ENCODE measurements at places on chromosomes 7 and 10.

GRCh38 chr10:31000071-31000782, 31.4 kb downstream of the ZNF438 start:
- no peak for DNase-seq

DNA sequence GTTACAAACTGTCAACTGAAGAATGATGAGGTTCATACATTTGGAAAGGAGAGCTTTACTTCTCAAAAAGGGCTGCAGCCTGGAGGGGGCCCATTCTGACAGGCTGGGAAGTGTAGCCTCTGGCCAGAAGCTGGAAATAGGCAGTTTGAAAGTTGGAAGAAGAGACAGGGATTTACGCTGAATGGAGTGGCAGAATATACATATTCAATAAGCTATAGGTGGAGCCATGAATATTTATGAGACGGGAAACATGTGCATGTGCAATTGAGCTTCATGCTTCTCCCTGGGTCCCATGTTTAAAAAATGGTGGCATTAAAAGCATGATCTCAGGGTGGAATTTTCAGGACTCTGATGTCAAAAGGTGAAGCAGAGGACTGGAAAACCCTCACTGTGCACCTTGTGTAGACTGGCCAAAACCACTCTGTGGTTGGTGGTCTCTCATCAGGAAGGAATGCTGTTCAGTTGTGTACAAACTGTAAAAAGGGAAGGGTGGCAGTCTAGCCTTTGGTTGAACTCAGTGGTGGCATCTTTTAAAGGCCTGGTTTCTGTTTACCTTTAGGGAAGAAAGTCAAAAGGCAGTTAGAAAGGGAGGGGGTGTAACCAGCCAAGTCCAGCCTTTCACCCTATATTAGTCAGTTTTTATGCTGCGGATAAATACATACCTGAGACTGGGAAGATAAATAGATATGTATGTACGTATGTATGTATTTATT, 7.2 kb upstream of the ACTR3B start:
- no peak for DNase-seq

- DNase-seq: no peak
Measured at GRCh38 chr10:49299816-49300139, 808 bp downstream of the C10orf71 start.

DNA sequence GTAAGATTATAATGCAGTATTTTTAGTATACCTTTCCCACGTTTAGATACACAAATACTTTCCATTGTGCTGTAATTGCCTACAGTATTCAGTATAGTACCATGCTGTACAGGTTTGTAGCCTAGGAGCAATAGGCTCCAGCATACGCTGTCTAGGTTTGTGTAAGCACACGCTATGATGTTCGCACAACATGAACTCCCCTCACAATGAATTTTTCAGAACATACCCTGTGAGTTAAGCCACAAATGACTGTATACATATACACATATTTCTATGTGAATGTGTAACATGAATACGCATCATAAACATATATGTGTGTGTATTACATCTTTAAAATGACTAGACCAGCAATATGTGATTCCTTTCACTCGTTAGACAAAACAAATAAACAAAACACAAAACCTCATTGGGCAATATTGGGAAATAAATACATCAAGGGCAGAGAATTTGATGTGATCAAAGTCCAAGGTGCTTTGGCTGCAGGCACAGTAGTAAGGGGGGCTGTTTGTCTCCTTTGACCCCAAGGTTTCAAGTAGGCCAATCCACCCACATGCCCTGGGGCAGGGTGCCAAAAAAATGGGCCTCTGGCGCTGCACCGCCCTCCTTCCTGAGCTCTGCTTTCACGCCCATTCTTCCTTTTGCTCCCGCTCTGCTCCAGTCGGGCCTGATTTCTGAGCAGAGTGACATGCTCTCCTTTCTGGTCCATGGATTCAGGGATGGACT, 33.9 kb downstream of the CHN2 start:
- no peak for DNase-seq

- DNase-seq: peak; percentile 15
Measured at GRCh38 chr10:97861097-97861750, 11.6 kb downstream of the GOLGA7B start.

- DNase-seq: peak; percentile 75
Measured at GRCh38 chr10:45418849-45419675, 45.0 kb downstream of the ALOX5 start.

DNA sequence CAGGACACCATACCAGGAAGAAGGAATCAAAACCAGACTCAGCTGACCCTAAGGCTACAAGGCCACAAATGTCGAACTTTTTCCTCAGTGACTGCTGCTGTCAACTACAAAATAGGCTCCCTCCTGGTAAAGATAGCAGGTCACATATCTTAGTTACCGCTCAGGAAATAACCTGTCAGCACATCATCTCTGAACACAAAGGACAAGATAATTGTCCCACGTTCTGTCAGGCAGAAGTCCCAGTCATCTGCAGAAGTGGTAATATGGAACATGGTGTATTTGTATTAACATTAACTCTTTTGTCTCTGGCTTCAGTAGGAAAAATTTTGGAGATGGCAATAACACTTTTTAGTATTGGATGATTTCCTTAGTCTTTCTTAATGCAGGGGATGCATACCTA, 630.2 kb upstream of the LRRTM3 start:
- DNase-seq: no peak

DNA sequence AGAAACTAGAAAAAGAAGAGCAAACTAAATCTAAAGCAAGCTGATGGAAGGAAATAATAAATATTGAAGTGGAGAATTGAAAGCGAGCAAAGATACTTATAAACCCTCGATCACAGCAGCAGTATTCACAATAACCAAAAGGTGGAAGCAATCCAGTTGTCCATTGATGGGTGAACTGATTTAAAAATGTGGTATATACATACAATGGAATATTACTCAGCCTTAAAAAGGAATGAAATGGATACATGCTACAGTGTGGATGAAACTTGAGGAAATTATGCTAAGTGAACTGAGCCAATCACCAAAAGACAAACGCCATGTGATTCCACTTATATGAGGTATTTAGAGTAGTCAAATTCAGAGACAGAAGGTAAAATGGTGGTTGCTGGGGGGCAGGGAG, 17.5 kb downstream of the ZCCHC24 start:
- no peak for DNase-seq

DNA sequence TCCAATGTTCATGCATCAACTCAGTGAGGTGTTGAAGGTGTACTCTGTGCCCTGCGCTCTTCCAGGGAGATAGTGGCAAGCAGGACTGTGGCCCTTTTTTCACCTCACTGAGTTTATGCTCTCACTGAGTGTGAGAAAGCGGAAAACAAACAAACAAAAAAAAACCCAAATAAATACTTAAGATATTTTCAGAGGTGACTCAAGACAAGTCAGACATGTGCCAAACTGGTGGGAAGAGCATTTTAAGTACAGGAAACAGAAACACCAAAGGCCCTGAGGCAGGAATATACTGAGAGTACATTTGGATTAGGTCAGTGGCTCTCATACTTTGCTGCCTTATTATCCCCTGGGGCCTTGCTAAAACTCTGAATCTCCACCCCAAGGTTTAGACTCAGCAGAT, 111.9 kb upstream of the IGFBP3 start:
- no peak for DNase-seq

GRCh38 chr10:6195376-6195775, 7.4 kb upstream of the PFKFB3 start:
- no peak for DNase-seq

GRCh38 chr7:141550386-141551093, 670 bp upstream of the AGK start:
- peak; percentile 37 for DNase-seq

- DNase-seq: no peak
Measured at GRCh38 chr10:115278294-115278693, 185.1 kb downstream of the ATRNL1 start.

DNA sequence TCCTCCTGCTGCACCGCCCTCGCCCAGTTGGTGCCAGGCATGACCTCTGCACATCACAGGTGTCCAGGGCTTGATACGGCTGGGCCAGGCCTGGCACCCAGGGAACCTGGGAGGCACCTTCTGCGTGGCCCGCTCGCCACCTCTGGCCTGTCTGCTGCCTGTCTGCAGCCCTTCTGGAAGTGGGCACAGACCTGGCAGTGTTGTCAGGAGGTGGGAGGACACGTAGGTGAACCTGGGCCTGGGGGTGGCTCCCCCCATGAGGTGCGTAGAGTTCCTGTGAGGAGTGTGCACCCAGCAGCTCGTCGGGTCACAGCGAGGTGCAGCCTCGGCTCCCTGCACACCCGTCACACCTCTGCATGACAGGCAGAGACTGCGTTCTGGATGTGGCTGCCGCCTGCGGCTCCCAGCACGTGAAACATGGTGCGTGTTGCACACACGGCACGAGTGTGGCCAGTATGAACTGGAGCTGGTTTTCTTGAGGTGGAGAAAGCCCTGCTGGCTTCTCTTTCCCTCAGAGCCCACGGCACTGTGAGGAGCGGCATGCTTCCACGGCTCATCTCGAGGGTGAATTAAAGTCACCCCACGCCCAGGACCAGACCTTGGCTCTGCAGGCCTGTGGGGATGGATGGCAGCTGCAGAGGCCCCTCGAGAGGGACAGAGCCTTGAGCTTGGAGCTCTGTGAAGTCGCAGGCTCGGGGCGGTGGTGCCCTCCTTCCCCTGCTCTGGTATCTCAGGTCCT, 24.8 kb downstream of the INPP5A start:
- DNase-seq: no peak

GRCh38 chr7:68697796-68698280, 900.4 kb upstream of the AUTS2 start:
- no peak for DNase-seq

GRCh38 chr10:88670497-88670896, 6.3 kb downstream of the LIPF start:
- DNase-seq: no peak

- DNase-seq: no peak
Measured at GRCh38 chr7:17690030-17690429, 250.3 kb downstream of the SNX13 start.

DNA sequence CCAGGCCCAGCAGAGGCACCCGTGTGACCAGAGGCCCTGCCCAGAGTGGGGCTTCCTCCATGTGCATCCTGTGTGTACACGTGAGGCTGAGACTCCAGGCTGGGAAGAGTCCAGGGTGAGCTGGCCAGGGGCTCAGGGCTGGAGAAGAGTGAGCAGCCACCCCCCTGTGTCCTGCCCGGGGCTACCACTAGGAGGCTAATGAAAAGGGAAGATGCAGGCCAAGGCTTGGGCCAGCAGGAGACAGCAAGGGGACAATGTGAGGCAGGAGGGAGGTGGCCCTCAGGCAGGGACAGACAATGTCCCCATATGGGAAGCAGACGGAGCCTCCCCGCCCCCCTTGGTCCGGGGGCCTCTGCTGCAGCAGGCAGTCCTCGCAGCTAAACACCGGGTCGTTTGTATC, 102.0 kb downstream of the HIF1AN start:
- no peak for DNase-seq

GRCh38 chr7:129466796-129467195, 32.6 kb downstream of the STRIP2 start:
- DNase-seq: no peak

- no peak for DNase-seq
Measured at GRCh38 chr7:1254281-1255079, 21.8 kb downstream of the UNCX start.

DNA sequence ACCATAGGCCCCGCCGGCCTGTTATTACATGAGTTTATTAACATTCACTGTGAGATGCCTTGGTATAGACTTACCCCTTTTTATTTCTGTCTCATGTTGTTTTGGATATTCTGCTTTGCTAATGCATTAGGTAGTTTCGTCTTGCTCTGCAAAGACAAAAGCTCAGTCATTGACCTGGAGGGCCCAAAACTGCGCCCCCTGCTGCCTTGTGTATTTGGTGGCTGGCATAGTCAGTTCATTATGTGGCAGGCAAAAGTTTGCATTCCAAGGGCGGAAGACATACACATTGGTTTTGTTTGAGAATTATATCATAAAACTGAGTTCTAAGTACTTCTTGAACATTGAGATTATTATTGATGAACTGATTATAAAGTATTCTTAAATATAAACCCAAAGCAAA, 372.5 kb downstream of the SDK1 start:
- DNase-seq: peak; percentile 10

DNA sequence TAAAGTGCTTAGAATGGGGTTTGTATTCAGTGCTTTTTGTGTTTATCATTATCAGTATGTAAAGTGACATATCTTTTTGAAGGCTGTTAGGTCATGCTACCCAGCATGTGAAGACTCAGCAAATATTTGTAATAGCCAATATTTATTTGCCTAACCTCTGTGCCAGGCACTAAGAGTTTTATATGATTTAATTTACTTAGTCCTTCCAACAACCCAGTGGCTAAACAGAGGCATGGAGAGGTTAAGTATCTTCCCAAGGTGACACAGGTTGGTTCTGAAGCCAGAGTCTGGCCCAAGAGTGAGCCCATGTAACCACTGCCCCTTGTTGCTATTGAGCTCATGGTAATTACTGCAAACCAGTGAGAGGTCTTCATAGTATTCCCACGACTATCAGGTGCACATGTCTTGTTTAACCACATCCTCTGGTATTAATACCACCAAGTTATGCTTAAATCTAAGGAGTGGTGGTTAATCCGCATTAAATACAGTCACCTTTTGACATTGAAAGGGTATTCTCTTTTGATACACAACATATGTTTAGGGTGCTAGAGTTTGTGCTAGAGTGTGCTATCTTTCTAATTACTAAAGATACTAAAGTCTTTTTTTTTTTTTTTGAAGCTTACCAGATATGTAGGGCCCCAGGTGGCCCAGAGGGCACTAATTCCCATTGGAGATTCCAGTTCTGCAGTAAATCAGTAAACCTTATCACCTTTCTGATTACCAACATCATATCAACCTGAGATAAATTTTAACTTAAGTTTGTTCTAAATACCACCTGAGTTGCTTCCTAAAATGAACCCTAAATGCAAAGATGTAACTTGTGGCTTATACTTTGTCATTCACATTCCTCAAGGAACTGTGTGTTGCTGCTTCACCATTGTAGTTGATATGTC, 2.9 kb downstream of the ADD3 start:
- DNase-seq: no peak

GRCh38 chr7:137165786-137166185, 177.7 kb downstream of the PTN start:
- DNase-seq: no peak

- DNase-seq: peak; percentile 69
Measured at GRCh38 chr7:2641406-2642393, 9.9 kb downstream of the TTYH3 start.

DNA sequence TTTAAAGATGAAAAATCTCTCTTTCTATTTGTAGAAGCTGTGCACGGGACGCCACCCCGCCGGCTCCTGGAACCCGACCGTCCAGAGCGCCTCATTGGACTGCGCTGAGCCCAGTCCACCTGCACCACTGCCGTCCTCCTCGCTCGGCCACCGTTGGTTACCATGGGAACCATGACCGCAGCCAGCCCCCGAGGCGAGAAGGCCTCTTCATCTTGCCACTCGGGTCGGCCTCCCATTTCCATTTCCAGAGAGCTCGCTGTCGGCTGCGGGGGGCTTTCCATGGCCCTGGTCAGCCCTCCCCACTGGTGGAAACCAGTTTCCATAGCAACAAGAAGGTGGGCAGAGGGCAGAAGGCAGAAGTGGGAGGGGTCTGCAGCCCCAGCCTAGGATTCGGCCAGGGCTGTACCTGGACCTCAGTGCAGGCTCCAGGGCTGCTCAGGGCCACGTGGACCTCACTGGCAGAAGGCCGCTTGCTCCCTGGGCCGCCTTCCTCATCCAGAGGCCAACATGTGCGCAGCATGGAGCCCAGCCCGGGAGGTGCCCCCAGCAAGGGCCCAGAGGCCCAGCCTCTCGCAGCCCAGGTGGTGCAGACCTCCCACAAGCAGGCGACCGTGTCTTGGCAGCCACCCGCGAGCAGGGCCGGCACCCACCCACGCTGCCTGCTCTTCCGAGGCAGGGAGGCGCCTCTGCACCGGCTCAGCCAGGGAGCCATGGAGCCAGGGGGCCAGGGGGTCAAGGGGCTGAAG, 283.5 kb upstream of the PPP2R2D start:
- DNase-seq: no peak

GRCh38 chr7:55129541-55130394, 111.0 kb downstream of the EGFR start:
- DNase-seq: no peak

Data from substantia nigra (tissue), 51 donors.